Stimulated activated CD8-positive, alpha-beta memory T cell treated with anti-CD3 and anti-CD28 coated beads, Interleukin-4, amount 100 ng/mL, for 1 hour (primary cell): ENCODE measurements at places on chromosomes 6 and 20.

- DNase-seq = no peak
Measured at GRCh38 chr6:52019092-52019491, 68.3 kb downstream of the PKHD1 start.

GRCh38 chr6:36018339-36018738, 6.1 kb downstream of the SLC26A8 start:
- DNase-seq = no peak

GRCh38 chr6:132964868-132965382, 150.6 kb downstream of the RPS12 start:
- no peak for DNase-seq

- no peak for DNase-seq
Measured at GRCh38 chr6:39452306-39453145, 130.0 kb upstream of the KCNK16 start.

DNA sequence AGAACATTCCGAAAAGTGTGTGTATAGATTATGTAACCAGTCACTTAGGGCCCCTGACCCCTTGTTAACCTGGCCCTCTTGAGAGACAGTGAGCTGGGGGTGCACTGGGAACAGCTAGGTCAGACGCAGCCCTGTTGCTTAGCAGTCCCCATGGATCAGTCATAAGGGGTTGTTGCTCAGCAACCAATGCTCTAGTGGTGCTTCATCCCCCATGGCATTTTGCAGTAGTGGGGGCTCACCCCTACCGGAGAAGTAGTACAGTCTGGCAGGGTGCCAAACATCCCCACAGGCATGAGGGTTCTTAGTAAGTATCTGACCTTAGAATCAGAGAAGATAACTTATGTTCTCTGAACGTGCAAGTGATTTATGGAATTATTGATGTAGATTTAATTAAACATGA, 12.3 kb downstream of the PKIB start:
- DNase-seq = no peak

DNA sequence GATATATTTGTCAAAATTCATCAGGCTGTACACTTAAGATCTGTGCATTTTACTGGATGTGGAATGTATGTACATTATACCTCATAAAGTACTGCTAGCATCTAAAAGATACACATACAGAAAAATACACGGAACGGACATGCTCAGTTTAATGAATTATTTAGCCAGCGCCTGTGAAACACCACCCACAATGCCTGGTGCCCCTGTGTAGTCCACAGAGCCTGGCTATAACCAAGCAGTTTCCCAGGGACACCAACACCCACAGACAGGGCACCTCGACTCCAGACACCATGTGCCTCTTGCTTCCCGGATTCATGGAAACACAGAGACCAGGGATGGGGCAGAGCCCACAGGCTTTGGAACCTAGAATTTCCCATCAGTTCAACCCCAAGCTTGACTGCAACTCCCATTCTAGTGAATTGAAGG, 17.4 kb upstream of the ARMC12 start:
- DNase-seq = no peak

- DNase-seq = no peak
Measured at GRCh38 chr20:51810155-51811041, 8.1 kb upstream of the SALL4 start.

DNA sequence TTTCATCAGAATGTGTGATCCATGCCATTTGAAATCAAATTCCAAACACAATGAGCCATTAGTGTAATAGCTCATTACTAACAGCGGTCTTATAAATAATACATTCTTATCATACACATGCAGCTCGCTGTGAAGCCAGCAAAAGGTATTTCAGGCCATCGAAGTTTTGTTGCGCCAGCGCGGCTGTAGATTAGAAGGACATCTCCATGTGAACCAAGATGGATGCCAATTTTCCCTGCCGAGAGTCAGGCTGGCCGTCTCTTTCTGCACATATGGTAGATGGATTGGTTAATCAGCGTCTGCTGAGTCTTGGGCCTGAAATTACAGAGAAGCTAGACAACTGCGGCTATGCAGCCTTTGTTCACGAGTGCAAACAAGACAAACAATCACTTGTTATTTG, 44.1 kb downstream of the CFAP61 start:
- DNase-seq = no peak

- no peak for DNase-seq
Measured at GRCh38 chr6:834866-835265, 141.9 kb upstream of the EXOC2 start.

GRCh38 chr6:506508-506907, 115.0 kb downstream of the IRF4 start:
- no peak for DNase-seq

GRCh38 chr6:32462609-32463008, 22.9 kb downstream of the HLA-DRA start:
- DNase-seq = no peak

DNA sequence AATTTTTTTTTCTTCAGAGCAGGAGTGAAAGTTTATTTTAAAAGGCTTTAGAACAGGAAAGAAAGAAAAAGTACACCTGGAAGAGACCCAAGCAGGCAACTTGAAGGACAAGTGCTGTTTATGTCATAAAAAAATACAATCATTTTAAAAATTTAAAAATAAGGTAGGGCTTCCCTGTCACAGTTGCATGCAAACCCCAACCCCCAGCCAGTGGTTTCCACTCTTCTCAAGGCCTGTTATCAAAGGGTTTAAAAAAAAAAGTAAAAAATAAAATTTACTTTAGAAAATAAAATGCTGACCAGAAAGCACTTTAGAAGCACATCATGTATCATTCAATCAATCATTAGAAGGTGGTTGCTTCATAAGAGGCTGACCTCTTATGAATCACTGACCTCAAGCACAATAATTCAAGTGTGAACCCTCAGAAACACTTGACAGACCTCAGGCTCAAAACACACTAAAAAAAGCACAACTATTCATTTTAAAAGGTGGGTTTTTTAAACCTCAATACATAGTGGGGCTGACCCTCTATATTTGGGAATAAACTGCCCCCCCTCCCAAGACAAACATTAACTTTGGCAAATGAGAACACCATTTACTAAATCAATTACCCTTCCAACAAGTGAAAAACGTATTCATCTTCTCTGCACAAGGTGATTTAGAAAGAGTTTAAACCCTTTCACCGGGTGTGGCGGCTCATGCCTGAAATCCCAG, 15.6 kb downstream of the ILRUN start:
- no peak for DNase-seq

GRCh38 chr6:21587179-21587960, 6.2 kb upstream of the SOX4 start:
- DNase-seq = no peak

DNA sequence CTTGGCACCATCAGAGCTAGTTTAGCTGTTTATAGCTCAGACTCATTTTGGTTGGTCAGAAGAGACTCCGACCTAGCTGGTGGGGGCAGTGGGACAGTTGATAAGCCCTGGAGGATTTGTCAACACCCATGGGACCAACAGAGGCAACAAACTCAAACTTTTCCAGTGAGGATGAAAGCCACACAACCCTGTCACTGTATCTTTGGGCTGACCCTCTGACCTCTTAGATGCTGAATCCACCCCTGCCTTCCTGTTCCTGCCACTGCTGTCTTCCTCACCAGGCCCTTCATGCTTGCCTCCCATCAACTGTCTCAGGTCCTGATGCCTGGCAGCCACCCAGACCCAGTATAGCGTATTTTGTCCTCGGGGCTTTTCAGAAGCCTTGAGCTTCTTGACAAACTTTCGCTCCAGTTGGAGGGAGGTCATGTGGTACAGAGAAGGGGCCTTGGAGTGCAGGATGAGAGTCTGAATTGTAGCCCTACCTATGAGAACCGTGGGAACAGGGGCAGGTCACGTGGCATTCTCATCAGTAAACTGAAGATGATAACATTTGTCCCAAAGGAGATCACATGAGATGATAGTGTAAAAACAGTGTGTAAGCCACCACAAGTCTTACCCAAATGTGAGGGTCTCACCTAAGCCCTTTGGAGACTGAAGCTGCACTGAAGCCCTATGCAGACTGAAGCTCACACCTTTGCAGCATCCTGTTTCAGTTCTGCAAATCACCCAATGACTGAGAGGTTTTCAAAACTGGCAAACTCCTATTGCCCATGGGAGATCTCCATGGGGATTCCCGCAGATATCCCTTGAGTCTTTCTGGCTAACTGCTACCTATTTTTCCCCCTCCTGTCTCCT, 72.0 kb upstream of the F13A1 start:
- no peak for DNase-seq

GRCh38 chr6:139549561-139550070, 175.2 kb upstream of the CITED2 start:
- no peak for DNase-seq

DNA sequence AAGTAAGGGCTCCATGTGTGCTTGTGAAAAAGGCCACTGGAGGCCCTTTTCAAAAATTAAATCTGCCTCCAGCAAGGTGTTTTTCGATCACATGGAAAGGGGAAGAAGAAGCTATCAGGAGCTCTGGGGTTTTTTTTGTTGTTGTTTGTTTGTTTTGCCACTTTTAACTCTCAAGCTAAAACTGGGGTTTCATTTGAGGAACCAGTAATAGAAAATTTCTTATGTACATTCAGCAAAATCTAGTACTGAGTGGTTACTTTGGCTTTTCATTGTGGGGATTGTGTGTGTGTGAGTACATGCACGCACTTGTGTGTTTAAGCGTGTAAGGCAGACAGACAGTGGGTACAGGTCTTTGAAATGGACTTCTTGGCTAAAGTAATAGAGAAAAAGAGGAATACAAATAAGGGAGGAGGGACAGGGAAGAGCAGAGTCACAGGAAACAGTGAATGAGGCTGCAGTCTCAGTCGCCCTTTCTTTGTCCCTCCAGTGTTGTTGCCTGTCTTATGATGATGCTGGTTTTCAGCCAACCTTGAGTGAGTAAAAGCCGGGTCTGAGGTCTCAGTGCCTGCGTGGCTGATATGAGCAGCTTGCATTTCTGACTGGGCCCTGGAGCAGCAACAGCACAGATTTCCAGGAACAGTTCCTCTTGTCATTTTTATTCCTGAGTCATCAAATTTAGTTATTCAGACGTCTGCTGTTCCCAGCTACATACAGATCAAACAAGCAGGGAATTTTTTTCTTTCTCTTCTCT, 26.2 kb downstream of the SLC16A10 start:
- no peak for DNase-seq

DNA sequence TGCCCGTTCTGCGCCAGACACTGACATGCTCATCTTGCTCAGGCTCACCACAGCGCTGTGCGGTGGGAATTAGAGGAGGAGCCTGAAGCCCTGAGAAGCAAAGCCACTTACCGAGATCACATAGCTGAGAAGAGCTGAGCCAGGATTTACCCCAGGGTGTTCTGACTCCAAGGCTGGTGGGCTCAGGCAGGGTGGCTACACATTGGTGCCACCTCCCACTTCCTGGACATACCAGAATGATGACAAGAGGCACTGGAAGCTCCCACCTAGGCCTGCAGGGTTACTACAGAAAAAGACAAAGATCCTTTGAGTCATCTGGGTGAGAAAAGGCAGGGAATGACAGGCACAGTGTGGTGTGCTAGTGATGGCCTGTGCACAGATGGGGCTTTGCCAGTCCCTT, 24.4 kb upstream of the FKBP1A start:
- DNase-seq = no peak

DNA sequence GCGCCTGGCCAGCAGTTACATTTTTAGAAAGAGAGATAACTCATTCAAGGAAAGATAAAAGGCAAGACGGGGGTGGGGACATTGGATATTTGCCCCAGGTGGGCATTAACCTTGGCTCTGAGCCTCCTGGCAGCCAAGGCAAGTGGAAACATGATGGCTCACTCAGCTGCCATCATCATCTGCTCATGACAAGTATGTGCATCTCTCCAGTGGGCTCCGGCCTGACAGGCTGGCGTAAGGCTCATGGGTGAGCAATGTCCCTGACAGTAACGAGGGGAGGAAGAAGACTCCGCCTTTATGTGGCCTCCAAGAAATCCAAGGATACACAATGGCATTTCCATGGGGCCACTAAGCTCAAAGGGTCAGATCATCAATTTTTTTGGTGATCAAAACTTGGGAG, 13.3 kb downstream of the ANKRD60 start:
- no peak for DNase-seq

GRCh38 chr6:19153270-19153980, 683.7 kb upstream of the ID4 start:
- DNase-seq = no peak

DNA sequence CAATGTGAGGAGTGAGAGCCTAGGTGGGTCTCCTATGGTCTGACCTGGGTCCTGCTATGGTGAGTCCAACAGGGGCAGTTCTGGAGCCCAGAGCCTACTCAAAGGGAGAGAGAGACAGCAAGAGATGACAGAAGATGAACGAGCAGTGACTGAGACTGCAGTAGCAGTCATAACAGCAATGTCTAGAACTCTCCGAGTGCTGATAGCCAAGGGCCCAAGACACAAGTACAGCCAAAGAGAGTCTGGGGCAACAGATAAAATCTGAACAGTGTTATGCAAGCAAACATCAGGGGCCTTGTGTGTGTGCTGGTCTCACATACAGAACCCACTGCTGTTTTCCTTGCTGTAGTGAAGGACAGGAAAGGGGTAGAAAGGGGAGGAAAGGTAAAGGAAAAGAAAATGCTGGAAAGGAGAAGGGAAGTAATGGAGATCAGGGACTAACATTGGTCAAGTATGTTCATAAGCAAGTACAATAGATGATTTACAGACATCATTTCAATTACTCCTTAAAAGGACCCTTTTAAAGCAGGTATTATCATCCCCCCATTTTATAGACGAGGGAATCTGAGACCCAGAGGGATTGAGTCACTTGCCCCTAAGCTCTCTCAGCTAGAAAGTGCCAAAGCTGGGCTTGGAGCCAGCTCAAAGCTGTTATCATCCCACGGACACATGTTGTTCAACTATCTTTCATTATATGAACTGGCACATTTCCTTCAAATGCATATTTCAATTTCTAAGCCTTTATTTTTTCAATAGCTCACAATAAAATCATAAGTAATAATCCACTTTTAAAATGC, 182.3 kb upstream of the RAB32 start:
- DNase-seq = no peak

DNA sequence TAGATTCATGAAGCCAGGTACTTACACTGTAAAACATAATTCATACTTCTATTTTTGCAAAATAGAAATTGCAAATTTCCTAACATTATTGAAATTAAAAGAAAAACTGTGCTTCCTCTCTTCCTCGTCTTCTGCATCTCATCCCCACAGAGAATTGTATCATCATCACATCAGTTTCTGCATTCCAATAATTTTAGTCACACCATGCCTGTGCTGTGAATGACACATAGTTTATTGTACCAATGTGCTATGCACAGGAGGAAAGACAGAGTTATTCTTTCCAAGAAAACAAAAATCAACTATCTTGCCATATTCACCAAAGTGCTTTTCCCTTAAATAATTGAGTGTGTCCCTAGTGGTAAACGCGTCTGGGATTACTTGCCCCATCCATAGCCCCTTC, 38.1 kb upstream of the FAM135A start:
- DNase-seq = no peak

- no peak for DNase-seq
Measured at GRCh38 chr20:51444467-51444866, 98.1 kb downstream of the NFATC2 start.

GRCh38 chr6:147774856-147775255, 266.4 kb downstream of the SAMD5 start:
- no peak for DNase-seq

GRCh38 chr6:84390851-84391250, 163.4 kb upstream of the CEP162 start:
- DNase-seq = no peak
